CD4-positive, alpha-beta T cell treated with Interleukin-10 for 1 hour (primary cell): ENCODE measurements at places on chromosomes 2 and 18.

- DNase-seq: peak; percentile 11
Observed at GRCh38 chr2:189261431-189261841, 81.9 kb upstream of the COL5A2 start.

GRCh38 chr2:130319536-130319935, 23.2 kb upstream of the IMP4 start:
- DNase-seq: no peak

DNA sequence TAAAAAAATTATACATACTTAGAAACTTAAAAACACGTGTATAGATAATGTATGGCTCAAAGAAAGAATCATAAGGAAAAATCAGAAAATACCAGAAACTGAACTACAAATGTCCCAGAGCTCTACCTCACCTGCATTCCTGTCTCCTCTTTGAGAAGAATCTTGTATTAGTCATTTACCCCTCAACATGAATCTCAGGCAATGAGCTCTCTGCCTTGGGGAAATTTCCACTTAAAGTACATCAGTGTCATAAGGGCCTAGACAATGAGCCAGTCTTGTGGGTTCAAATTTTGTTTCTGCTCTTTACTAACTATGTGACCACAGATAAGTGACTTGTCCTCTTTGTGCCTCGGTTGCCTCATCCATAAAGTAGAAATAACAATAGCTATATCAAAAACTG, 40.1 kb downstream of the SCG2 start:
- no peak for DNase-seq

GRCh38 chr2:64457524-64457923, 3.6 kb downstream of the LGALSL start:
- DNase-seq: no peak

DNA sequence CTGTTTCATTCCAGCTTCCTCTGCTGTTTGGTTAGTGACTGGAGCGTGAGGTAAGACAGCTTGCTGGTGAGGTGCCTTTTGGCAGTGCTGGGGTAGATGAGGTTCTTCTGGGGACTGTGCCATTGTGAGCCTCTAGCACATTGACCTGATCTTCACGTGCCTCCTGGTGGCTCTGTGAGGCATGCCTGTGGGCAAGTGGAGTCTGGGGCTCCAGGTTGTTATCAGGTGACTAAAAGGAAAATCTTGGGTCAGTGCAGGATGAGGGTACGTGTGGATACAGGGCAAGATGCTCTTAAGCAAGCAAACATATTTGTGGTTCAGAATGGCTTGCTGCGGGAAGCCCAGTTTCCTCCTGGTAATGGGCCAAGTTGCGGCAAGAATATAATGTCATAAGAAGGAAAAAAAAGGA, 75.4 kb downstream of the FHOD3 start:
- no peak for DNase-seq

DNA sequence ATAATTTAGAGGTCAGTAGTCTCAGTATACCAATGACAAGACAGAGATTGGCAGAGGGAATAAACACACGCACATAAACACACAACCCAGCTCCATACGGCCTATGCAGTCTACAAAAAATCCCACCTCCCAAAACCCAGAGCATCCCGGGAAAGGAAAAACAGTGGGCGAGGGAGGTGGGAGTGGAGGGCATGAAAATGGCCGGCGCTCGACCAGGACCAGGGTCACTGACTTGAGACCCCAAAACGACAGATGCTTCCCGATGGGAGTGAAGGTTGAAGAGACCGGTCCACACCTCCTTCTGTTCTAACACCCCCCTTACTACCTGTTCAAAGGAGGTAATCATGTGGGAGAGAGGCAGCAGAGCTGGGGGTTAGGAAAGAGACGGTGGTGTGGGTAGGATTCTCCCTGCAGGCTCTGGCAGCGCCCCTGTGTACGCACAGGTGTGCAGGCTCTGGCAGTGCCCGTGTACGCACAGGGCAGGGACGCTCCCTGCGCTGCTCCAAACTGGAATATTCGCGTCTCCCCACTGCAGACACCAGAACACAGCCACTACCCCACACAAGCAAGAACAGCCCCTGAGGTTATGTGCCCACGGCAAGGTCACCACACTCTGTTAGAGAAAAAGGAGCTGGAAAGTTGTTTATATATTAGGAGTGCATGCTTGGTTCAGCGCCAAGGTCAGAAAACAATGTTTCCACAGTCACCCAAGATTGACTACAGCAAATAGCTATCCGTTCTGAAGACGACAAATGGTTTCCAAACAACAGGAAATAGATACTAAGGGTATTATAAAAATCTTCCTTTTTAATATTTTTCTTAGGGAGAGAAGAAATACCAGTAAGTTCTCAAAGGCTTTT, 67.9 kb downstream of the EIPR1 start:
- DNase-seq: no peak

- no peak for DNase-seq
Observed at GRCh38 chr2:173753441-173753840, 211.7 kb downstream of the SP3 start.

DNA sequence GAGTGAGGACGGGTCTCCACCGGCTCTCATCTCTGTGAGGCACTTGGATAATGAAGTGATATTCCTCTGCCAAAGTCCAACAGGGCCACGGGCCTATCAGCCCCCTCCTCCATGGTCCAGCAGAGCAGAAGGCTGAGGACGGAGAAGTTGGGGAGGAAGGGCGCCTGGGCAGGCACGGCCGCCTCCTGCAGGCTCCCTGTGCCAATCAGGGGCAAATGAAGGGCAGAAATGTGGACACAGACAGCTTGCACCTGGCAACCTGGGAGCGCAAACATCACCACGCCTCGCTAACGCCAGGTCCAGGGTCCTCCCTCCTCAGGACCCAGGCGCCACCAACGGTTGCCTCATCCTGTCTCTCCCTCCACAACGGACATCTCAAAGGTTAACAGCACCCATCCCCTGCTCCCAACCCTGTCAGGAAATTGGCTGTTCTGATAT, 24.3 kb downstream of the SMAD7 start:
- no peak for DNase-seq

- no peak for DNase-seq
Observed at GRCh38 chr18:50721006-50721405, 98.8 kb downstream of the MRO start.

- no peak for DNase-seq
Observed at GRCh38 chr2:142056784-142057183, 74.0 kb downstream of the LRP1B start.

GRCh38 chr2:9445089-9445488, 21.6 kb downstream of the CPSF3 start:
- DNase-seq: no peak

DNA sequence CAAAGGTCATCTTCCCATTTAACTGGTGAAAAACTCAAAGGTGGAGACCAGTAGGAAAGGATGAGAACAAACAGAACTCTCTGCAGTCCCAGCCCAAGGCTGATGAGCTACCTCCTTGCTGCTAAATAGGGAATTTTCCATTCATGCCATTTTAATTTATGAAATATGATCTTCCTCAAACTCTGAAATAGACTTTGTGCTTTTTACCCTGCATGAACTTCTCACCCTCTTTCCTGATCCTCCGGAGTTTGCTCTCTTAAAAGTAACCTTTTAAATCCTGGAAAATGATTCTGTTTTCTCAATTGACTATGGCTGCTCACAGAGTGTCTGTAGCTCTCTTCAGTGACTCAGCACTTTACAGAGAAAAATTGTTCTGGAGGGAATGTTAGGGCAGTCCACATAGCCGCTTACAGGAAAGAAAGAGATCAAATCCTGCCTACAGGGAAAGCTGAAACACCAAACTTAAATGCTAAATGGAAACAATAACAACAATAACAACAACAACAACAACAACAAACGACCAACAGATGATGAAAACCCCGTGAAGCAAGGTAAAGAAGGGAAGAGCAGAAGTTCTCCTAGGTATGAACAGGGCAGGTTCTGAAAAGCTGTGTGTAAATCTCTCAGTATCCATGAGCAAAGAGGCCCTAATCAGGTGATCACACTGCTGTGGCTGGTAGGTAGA, 79.8 kb upstream of the SESTD1 start:
- DNase-seq: no peak

DNA sequence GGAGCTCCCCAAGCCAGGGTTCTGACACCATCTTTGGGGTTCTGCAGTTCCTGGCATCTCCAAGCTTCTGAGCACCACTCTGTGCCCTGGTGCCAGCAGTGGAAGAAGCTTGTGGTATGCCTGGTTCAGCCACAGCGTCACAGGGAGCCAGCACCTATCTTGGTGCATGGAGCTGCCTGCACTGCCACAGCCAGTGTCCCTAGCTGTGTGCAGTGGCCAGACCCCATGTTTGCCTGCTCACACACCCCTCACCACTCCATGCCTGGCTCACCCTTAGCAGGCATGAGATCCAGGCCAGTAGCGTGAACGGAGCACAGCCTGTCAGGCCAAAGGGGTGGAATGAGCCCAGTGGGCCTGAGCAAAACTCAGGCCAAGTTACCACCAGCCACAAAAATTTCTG, 290.2 kb upstream of the LRATD1 start:
- DNase-seq: no peak

DNA sequence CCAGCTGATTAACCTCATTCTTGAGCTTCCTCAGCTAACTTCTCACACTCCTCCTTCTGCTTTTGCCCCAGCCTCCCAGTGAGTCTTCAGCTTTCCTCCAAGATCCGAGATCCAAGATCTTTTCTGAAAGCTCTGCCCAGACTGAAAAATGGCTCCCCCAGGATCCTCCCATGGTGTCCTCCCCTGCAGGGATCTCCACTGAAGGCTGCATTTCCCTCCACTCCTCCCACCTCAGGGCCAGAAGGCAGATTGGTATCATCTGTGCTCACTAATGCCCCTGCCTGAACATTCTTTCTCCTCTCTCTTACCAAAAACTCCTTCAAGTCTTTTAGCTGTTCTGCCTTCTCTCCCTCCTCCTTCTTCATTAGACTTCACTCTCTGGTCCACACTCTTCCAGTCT, 6.1 kb upstream of the FOXI3 start:
- no peak for DNase-seq

GRCh38 chr2:102283996-102284395, 27.4 kb upstream of the IL1RL1 start:
- DNase-seq: no peak

DNA sequence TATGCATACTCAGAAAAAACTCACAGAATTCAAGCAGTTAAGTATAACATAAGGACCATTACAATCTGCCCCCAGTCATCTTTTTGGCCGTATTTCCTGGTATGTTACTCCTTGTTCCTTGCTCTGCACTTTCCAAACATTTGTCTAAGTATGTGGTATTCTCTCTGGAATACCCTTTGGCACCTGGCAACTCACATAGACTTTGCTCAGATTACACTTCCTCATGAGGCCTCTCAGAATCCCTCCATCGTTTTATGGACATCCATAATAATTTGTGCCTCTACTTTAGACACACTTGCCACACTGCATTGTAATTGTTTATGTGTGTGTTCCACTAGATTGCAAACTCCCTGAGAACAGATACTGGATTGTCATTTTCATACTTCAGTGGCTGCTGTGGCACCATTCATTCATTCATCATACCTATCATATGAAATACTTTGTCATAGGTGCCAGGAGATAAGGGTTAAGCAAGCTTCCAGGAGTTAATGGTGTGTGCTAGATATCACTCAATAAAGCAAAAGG, 84.0 kb downstream of the HIBCH start:
- no peak for DNase-seq

- DNase-seq: no peak
Observed at GRCh38 chr2:207334624-207335371, 169.1 kb upstream of the KLF7 start.

DNA sequence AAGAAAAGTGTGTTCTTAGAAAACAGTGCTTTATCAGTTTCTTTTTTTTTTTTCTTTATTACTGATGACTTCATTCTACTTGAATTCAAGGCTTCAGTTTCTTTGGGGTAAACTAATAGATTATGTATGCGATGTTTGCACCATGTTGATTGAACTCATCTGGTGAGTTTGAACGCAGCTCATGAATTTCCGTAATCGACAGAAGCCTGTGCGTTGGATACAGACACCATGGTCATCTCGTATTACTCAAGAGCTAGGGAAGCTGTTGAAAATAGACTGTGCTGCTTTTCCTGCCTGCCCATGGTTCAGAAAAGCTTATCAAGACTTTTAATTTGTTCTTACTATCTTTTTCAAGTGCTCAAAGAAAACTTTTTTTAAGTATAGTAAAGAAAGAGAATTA, 185.5 kb upstream of the NRP2 start:
- no peak for DNase-seq

DNA sequence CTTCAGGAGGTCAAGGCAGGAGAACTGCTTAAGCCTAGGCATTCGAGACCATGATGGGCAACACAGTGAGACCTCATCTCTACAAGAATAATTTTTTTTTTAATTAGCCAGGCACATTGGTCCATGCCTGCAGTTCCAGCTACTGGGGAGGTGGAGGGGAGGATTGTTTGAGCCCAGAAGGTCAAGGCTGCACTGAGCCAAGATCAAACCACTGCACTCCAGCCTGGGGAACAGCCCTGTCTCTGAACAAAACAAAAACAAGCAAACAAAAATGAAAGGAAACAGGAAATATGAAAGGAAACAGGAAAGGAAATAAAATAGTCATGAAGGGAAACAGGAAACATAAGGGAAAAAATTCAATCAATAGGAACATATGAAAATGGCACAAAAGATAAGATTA, 64.7 kb upstream of the TMEM247 start:
- DNase-seq: no peak

- DNase-seq: peak; percentile 55
Observed at GRCh38 chr2:201118961-201119854, 3.2 kb downstream of the CFLAR start.

DNA sequence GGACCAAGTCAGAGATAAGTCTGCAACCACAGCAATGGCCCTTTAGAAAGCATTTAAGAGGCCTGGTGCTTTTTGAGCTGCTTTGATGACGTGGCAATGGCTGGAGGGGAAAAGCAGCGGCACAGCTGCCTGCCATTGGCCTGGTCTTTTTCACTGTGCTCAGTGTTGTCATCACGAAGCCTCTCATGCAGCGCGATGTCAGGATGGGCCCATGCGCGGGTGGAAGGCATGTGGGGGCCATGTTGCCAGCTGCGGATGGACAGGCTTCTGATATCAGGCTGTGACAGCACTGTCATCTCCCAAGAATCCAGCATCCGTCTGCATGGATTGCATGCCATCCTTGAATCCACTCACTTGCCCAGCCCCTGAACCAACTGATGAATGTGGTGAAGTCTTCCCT, 204.5 kb downstream of the ACKR3 start:
- DNase-seq: no peak

DNA sequence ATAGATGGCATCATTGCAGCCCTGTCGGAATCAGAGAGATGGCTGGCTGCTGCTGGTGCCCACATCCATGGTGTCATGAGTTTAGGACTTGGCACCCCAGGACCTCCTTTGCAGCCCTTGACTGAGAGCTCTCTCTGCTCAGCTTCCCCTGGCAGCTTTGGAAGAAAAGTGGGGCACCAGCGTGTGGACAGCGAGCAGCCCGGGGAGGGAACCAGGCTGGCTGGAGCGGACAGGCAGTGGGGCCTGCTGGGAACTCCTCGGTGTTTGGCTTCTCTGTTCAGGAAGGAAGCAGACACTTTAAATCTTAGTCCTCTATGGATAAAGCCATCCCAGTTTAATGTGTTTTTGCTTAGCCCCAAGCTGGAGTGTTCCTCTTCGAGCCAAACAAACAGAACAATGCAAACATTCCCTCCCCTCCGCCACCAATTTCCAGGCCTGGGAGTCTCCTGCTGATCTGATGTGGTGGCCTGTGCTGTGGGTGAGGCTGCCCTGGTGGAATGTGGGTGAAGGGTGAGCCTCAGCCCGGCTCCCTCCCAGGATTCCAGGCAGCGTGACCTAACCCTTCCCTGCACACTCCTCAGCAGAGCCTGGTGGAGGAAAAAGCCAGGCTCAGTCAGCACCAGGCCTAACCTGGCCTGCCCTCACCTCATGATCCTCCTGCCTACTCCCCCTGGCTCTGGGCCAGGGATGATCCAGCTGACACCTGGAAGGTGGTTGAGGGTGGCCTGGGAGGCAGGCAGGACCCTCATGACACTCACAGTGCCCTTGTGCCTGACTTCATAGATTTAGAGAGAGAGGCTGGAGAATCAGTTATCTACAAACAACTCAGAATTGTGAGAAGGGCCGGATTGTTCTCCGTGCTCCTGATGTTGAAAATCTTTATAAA, 21.6 kb upstream of the ITGB6 start:
- no peak for DNase-seq
